ENCODE measurements at places on chromosomes 2 and 18.

DNA sequence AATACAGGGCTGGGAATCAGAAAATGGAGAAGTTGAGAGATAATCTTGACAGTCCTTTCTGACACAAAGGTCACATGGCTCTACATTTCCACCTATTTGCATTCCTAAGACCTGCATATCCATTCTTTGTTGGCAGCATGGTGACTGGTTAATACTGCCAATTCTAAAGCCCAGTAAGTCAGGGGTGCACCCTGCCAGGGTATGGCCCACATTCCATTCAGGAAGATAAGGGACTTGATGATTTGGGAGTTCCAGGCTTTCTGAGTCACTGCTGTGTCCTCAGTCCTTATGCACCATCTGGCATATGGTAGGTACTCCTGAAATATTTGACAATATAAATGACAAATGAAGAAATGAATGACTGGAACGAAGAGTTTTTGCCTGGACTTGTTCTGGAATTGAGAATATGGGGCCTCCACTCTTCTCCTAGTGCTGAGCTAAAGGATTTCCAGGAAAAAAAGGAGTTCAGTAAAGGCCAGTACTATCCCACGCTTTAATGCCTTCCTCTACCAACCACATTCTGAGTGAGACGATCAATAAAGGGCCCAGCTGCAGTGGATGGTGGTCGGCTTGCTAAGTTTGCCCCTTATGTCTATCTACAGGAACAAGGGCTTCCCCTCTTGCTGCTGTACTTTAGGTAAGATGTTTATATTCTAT lies 31.7 kb upstream of the EIF2AK3 start:
- no peak for DNase-seq

DNA sequence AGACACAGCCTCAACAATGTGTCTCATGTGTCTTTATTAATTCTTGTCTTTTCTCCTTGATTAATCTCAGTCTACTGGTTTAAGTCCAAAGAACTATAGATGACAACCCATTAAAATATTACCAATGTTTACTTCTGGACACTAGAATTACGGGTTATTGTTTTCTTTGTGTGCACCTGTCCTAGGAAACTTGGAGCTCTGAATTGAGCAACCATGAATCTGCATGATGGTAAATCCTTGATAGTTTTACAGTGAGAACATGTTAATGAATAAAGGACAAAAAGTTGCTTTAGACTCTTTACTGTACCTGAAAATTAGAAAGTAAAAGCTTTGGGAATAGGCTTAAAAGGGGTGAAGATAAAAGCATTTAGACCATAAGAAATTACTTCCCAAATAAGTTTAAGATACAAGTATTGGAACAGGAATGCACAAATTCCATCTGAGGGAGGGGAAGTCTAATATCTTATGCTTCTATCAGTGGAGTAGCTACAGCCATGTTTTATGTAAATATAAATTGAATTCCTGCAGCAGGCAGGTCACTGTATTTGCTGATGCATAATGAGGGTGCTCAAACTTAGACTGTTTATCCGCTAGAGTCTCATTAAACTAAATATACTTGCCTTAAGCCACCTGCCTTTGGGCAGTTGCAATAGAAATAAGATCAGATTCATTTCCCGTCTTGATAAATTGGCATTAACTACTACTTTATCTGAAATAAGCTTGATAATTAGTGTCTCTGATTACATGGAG lies 603.7 kb upstream of the GCFC2 start:
- DNase-seq: no peak

DNA sequence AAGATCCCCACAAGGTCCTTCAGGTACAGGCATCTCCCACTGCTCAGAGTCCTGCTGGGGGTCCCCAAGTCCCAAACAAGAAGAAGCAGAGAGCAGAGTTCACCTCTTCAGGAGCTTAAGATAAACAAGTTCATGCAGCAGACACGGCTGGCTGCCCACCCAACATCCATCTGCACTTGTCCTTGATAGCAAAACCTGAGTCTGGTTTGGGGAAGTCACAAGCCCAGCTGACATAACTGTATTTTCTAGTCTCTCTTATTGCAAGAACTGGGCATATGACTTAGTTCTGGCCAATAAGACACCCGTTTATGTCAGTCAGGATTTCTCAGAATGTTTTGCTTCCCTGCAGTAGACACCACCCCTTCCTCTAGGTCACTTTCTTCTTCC lies 31.8 kb downstream of the AFF3 start:
- no peak for DNase-seq

DNA sequence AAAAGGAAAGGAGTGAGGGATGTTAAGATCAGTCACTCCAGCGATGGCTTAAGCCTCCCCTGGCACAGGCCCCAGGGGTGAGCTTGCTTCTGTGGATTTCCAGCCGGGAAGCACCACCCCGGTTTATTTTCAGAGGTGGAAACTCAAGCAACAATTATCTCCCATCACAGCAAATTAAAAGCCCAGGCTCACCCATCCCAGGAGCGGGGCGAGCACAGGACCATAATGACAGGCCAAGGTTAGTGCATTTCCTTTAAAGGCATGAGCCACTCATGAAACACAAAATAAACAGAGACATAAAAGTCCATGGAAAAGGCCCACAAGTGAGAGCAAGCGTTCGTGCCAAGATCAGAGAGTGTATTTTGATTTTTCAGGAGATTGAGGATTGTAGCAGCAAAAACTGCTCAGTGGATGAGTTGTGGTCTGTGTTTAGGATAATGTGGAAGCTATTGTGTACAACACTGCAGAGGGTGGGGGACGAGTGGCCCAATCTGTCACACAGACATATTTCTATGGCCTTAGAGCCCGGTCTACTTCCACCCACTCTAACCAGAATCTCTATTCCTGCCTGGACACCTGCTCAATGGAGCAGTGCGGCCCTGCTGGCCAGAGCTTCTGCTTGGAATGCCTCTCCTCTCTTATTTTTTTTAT lies 111.4 kb upstream of the CDC42EP3 start:
- DNase-seq: no peak

- DNase-seq: no peak
Measured at GRCh38 chr2:33589444-33589843, 9.7 kb downstream of the FAM98A start.

DNA sequence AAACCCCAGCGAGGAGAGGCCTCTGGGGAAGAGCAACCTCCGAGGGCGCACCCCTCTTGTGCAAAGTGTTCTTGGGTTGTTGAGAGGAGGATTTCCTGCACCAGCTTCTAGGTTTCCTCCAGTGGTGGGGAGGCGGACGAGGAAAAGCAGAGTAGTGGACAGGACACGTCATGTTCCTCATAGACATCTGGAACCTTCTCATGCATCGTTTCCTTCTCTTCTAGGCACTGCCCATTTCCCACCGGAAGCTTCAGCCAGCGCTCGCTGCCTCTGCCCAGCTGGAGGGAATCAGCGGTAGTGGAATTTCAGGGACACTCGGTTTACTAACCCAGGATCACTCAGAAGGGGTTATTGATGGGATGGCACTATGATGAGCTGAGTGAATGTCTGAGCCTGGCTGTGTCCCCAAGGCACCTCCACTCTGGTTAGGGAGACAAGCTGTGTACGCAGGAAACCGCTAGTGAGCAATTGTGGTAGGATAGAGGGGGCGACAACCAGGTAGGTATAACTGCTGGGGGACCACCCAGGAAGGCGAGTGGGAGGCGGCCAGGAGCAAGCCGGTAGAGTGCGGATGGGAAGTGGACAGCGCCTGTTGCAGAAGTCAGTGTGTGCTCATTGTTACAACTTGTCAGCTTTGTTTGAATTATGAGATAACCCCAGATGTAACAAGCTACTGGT lies 960 bp upstream of the APOB start:
- no peak for DNase-seq

- DNase-seq: no peak
Measured at GRCh38 chr2:37427241-37427640, 82.8 kb downstream of the QPCT start.

DNA sequence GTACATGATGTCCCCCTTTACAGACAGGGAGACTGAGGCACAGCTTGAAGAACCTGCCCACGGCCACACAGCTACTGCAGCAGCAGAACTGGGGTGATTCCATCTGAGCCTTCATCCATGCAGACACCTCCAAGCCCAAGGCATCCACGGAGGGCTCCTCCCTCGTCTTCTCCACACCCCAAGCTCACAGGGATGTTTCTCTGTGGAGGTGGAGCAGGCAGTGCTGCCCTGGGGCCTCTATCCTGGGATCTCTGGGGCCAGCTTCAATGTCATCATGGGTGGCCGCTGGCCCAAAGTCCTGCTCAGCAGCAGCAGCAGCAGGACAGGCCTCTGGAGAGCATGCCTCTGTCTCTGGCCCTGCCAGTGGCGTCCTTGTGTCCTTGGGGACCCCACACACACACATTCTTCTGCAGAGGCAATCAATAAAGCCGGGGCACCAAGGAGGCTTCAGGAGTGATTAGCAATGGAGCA lies 31.2 kb downstream of the ADI1 start:
- DNase-seq: no peak

DNA sequence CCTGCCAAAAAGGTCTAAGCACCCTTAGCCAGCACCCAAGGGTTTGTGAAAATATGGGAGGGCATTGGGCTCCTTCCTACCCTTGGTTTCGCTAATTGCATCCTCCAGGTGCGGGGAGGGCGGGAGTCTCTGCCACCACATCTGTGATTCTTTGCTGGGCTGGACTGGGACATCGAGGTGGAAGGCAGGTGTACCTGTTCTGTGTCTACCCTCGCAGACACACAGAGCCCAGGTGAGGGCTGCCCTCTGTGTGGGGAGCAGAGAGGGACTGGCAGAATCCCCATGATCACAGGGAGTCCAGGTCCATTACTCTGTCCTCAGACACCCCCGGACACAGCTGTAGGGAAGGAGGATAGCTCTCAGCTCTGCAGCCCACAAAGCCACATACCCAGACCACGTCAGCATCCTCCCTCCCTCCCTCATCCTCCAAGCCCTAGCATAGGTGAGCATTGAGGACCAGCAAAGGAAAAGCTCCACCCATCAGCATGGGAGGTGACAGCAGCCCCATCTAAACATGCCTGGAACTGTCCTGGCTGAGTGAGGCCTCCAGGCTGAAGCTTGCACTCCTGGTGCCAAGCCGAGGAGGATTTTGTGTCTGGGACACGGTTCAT lies 49.8 kb downstream of the PLB1 start:
- DNase-seq: no peak

DNA sequence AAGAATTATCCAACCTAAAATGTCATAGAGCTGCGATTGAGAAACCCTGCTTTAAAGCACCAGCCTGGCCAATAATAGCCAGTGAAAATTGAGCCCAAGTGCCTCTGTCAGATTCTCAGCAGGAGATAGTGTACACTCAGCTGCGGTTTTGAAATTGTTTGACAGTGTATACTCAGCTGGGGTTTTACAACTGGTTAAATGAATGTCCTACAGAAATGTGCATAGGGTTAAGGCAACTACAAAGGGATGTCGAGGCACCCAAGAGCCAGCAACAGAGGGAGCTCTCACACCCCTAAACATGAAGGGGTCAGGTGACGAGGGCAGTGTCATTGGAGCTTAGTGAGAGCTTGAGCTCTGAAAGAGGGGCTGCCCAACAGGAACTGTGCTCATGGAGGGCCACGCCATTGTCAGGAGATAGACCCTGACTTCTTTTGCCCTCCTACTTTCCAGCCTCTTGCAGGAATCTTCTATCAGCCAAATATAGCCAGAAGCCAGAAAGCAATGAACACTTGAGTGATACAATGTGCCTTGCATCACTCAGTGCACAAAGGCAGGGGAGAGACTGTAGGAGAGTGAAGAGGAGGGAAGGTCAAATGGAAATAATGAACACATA lies 15.1 kb downstream of the ACTG2 start:
- DNase-seq: peak; percentile 30

GRCh38 chr2:165056564-165056963 lies 101.2 kb upstream of the SLC38A11 start:
- DNase-seq: no peak

DNA sequence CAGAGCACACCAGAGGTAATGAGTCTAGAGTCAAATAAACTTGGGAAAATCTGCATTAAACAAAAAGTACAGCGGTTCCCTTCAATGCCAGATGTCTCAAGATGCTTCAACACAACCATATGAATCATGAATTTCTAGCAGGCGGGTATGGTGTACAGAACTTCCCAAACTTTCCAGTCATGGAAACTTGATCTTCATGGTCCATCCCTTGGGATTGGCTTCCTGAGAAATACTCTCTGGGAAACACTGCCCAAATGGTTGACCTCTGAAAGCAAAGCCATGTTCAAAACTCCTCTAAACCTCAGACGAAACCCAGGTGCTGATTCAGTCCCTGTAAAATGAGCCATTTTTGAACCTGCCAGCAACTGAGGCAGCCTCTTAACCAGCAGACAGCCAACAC lies 16.4 kb upstream of the TMEM247 start:
- DNase-seq: no peak

- no peak for DNase-seq
Measured at GRCh38 chr2:172783165-172783898, 47.7 kb downstream of the RAPGEF4 start.

- no peak for DNase-seq
Measured at GRCh38 chr2:146366276-146366675, 1478.6 kb upstream of the ACVR2A start.

DNA sequence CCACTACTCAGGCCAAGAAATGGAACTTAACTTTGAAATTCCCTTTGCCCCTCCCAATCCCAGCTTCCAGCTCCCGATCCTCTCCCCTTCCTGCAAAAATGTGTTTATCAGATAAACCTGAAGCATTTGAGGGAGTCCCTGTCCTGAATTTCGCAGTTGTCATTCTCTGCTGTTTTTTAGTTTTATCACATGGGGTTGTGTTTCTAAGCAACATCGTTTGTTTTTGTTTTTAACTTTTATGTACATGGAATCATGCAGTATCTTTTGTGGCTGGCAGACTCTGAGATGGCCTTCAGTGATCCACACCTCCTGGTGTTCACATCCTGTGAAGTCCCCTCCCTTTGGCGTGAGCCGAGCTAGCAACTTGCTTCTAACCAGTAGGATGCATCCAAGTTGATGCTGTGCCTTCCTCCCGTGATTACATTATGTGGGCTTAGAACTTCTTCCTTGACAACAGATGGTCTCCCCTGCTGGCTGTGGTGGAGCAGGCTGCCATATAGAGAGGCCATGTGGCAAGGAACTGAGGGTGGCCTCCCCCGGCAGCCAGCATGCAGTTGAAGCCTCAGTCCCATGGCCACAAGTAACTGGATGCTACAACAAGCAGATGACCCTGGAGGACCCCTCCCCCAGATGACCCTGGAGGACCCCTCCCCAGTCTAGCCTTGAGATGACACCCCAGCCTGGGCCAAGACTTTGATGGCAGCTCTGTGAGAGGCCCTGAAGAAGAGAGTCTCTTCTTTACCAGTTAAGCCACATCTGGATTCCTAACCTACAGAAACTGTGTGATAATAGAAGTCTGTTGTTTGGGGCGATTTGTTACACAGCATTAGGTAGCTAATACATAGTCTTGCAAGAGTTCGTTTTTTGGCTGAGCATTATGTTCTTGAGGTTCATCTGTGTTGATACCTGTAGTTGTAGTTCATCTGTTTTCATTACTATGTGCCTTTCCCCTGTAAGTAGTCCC lies 27.7 kb downstream of the SH3BP4 start:
- DNase-seq: no peak

- no peak for DNase-seq
Measured at GRCh38 chr2:216082805-216083204, 1.1 kb downstream of the TMEM169 start.

GRCh38 chr2:239232195-239232578 lies 168.6 kb downstream of the HDAC4 start:
- DNase-seq: no peak
